ENCODE measurements at places on chromosomes 4 and X. TPM values are rescaled to one million over a fixed set of nuclear protein-coding genes. Genes with fewer than 3 reads are reported as not detected.

DNA sequence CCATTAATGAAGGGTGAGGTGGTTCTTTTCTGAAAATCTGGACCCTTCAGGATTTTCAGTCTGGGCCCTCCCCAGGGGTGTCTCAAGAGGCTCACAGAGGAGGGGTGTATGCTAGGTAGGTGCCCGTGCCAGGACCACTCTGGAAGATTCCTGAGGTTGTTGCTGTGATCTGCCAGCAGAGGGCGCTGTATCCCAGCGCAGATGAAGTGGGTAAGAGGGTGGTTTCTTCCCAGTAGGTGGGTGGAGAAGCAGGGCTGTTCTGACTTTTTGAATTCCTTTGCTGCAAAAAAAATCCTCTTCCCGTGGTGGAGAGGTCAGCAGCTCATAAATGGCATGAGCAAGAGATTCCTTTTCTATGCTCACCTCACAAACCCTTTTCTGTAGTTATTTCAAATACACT, 51.1 kb downstream of the SCML1 start:
- DNase-seq: no peak
- no peak overlapping the region for H3K27ac ChIP-seq
- H3K36me3 ChIP-seq: no peaks in the 10 kb centered on the region
- H3K4me1 ChIP-seq: no peaks in the 10 kb centered on the region
- H3K27me3 ChIP-seq: no peaks in the 10 kb centered on the region

DNA sequence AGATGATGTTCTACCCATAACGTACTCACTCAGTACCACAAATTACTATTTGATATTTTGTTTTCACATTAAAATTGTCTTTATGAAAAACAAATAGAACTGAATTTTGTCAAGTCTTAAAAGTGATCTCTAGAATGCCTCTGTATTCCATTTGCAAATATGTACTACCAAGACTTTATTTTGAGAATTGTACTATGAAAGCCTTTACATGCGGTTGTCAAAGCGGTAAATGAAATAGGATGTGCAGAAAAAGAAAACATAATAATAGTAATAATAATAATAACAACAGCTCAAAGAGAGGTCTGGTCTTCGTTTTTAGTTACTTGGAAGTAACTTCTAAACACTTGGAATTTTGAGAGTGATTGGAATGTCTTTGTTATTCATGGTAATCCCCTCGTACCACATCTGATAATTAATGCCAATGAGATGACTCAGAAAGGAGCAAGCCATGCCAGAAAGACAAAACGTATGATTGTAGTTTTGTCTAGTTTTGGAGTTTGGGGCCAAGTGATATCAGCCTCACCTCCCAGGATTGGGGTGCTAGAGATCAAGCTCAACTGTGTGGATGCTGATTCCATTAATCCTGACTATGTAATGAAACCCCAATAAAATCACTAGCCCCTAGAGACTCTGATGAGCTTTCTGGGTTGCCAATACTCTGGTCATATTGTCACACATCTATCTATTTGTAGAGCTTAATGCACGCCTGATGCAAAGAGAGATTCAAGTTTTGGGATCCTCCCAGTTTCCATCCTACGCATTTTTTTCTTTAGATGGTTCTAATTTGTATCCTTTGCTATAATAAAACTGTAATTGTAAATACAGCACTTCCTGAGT, 20.2 kb upstream of the CTSO start:
- no peaks in the 10 kb centered on the region for H3K27me3 ChIP-seq
- no peak overlapping the region for H3K4me3 ChIP-seq
- no peak overlapping the region for H3K27ac ChIP-seq
- H3K4me1 ChIP-seq: no peaks in the 10 kb centered on the region

DNA sequence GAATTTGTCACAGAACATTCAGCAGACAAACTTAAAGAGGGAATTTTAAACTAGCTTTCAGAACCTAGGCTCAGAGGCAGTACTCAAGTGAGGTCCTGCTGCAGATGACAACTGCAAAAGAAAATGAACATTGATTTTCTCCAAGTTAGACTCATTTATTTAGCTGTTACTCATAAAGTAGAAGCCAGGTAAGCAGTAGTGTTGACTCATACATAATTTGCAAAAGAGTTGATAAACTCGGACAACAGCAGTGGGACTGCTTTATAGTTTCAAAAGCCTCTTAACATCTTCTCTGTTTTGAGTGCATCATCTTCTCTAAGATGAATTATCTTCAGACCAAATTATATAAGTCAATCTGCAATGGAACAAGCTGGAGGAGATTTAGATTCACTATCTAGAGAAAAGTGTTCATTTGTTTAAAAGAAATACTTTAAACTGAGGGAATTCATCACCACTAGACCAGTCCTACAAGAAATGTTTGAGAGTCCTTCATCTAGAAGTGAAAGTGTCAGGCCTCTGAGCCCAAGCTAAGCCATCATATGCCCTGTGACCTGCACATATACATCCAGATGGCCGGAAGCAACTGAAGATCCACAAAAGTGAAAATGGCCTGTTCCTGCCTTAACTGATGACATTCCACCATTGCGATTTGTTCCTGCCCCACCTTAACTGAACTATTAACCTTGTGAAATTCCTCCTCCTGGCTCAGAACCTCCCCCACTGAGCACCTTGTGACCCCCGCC, 49.5 kb downstream of the COQ2 start:
- H3K4me1 ChIP-seq: peaks cover 64% of the 10 kb centered on the region
- peak overlapping the region; percentile 77 for H3K27ac ChIP-seq
- no peak overlapping the region for H3K4me3 ChIP-seq
- no peaks in the 10 kb centered on the region for H3K27me3 ChIP-seq
- no peaks in the 10 kb centered on the region for H3K36me3 ChIP-seq

DNA sequence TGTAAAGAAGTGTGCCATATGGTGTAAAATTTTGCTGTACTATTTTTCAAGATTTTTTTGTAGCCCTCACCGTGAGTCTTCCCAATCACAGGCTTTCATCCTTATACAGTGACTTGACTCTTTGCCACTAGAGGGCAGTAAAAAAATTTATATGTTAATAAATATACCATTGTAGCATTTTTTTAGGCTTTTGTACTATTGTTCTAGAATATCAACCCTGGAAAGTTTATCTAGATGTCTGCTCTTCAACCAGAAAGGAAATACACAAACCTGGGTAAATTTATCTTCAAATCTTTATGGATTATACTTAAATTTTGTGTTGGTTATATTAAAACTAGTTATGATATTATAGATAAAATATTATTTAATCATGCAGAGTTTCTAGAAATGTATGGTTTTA, 235.3 kb downstream of the TENM3 start:
- no peak overlapping the region for H3K4me3 ChIP-seq
- no peak overlapping the region for H3K27ac ChIP-seq
- no peaks in the 10 kb centered on the region for H3K4me1 ChIP-seq
- no peak for DNase-seq

The SRPX gene
- not detected for total RNA-seq

GRCh38 chr4:113112338-113112978, 63.0 kb downstream of the ANK2 start:
- no peak for DNase-seq
- H3K36me3 ChIP-seq: no peaks in the 10 kb centered on the region
- H3K4me1 ChIP-seq: no peaks in the 10 kb centered on the region
- no peaks in the 10 kb centered on the region for H3K27me3 ChIP-seq

- H3K36me3 ChIP-seq: no peaks in the 10 kb centered on the region
- DNase-seq: no peak
- H3K4me1 ChIP-seq: no peaks in the 10 kb centered on the region
- no peak overlapping the region for H3K27ac ChIP-seq
- H3K27me3 ChIP-seq: no peaks in the 10 kb centered on the region
- no peak overlapping the region for H3K4me3 ChIP-seq
These were observed 10.5 kb downstream of the CDX4 start for GRCh38 chrX:73457306-73457705.

- no peak for DNase-seq
- H3K4me1 ChIP-seq: peaks cover 23% of the 10 kb centered on the region
- no peaks in the 10 kb centered on the region for H3K36me3 ChIP-seq
- H3K27ac ChIP-seq: peak overlapping the region; percentile 69
These were observed 55.6 kb upstream of the STS start for GRCh38 chrX:7091923-7092322.

DNA sequence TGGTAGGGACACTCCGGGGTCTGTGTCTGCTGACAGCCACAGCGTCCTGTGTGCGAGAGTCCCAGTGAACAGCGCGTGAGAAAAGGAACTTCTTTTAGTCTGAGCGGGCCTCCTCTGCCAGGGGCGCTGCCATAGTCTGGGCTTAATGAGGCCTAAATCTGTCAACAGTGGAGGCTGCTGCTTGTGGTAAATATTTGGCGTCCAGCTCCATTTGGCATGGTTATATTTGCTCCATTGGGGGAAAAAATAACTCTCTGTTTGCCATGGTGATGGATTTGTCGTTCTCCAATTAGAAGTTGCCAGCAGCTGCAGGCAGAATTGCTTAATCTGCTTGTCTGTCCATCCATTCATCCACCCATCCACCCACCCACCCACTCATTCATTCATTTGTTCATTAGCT, 71.4 kb upstream of the PSAPL1 start:
- no peaks in the 10 kb centered on the region for H3K4me1 ChIP-seq
- no peaks in the 10 kb centered on the region for H3K36me3 ChIP-seq
- no peak for DNase-seq
- H3K27me3 ChIP-seq: no peaks in the 10 kb centered on the region
- no peak overlapping the region for H3K4me3 ChIP-seq

DNA sequence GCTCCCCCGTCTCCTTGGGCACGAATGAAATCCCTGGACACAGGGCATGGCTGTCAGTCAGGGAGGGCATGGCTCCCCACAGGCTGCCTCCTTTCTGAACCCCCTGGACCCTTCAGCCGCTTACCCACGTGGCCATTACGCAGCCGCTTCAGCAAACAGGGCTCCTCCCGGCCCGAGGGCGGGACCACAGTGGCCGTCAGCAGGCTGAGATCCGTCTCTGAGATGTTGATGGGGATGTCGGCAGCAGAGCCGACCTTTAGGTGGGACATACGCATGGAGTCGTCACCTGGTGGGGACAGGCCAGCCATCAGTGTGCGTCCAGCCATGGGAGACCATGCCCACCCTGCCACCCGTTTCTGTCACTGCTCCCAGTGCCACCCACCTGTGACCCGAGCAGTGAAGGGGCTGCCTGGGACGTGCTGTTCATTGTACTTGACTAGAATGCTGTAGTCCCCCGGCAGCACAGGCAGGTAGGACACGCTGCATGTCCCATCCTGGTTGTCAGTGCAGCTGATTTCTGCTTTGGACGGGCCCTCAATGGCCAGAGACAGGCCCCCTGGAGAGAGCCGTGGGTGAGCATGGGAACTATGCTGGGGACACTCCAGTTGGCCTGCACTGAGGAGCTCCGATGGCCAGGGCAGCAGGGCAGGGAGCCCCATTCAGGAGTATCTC, 21.1 kb downstream of the FLNA start:
- H3K27ac ChIP-seq: no peak overlapping the region
- no peaks in the 10 kb centered on the region for H3K4me1 ChIP-seq
- H3K27me3 ChIP-seq: no peaks in the 10 kb centered on the region

GRCh38 chr4:22077571-22077970, 129.0 kb upstream of the KCNIP4 start:
- no peaks in the 10 kb centered on the region for H3K4me1 ChIP-seq
- H3K36me3 ChIP-seq: no peaks in the 10 kb centered on the region
- no peak overlapping the region for H3K4me3 ChIP-seq

The XK gene
- 3.7 TPM for total RNA-seq

- H3K4me1 ChIP-seq: no peaks in the 10 kb centered on the region
- H3K27me3 ChIP-seq: no peaks in the 10 kb centered on the region
- H3K4me3 ChIP-seq: no peak overlapping the region
These were observed 12.9 kb upstream of the WDR19 start for GRCh38 chr4:39169426-39169825.

DNA sequence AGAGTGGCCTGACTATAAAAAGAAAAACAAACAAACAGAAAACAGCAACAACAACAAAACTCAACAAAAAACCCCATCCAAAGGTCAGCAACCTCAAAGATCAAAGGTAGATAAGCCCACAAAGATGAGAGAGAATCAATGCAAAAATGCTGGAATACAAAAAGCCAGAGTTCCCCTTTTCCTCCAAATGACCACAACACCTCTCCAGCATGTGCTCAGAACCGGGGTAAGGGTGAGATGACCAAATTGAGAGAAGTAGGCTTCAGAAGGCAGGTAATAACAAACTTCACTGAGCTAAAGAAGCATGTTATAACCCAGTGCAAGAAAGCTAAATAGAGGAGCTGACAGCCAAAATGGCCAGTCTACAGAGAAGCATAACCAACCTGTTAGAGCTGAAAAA, 43.5 kb upstream of the ANTXR2 start:
- no peak for DNase-seq
- H3K36me3 ChIP-seq: no peaks in the 10 kb centered on the region
- H3K4me3 ChIP-seq: no peak overlapping the region
- H3K27ac ChIP-seq: no peak overlapping the region

Measured in PC-9 (cell line).